ENCODE measurements at places on chromosomes 4 and X. TPM values are rescaled to one million over a fixed set of nuclear protein-coding genes. Genes with fewer than 3 reads are reported as not detected.

DNA sequence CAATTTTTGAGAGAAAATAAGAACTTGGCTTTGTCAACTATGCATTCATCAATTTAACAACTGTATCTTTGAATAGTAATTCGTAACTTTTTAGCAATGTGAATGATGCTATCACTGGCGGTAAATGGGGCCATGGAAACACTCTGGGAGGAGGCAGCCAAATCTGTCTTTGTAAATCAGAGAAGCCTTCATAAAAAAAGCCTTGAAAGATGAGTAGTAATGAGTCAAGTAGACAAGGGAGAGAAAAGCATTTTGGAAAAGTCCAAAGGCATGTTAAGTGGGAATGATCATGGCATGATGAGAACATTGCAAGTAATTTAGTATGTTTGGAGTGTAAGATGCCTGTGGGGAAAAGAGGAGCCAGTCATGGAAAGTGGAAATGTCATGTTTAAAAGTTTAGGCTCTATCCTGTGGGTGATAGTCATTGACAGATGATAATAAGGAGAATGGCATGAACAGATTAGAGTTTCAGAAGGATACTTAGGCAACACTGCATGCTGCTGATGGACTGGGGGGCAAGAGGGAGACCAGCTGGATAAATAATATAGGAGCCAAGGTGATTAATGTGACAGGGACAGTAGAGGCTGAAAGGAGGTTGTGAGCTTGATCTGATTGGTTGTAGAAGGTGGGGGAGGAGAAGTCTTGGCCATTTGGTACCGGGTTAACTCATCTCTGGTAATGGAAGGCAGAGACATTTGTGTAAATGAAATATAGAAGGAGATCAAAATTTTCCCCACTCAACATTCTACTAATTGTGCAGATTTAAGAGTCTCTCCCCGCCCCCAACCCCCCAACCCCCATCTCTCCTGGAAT, 16.3 kb downstream of the SPRY1 start:
- DNase-seq = no peak

Gene TFE3
- 43.8 TPM for polyA plus RNA-seq

Gene ODAPH
- polyA plus RNA-seq = not detected

Gene FAM241A
- polyA plus RNA-seq = 3.2 TPM

DNA sequence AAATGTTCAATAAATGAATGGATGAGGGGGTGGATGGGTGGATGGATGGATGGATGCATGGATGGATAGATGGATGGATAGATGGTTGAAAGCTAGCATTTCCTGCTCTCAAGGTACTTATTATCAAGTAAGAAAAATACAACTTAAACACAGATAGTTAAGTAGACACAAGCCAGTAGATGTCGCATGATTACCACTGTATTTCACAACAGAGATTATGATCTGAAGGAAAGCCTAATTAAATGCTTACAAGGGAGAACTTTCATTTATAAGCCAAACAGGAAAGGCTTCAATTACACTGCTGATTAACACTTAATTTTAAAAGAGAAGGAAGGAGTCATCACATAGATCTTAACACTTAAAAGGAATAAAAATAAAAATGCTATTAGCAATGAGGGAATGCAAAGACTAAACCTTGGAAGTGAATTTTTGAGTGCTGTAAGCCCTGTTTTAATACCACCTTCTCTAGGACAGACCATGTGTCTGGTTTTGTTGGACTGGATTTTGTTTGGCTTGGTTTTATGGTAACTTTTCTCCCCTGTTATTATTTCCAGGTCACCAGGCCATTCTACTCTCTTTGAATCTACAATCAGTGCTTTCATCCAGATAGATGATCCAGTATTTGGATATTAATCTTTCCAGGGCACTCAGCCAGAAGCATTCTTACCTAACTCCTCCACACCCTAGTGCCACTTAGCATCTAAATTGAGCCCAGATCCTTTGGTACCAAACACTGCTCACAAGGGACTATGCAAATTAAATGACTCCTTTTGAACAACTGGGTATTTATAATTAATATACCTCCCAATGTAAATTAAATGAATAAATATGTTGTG, 75.5 kb upstream of the SLC39A8 start:
- DNase-seq = peak; percentile 28

Gene HHIP
- polyA plus RNA-seq = 38.7 TPM

GRCh38 chr4:25756503-25756902, 100.9 kb downstream of the SLC34A2 start:
- no peak for DNase-seq

GRCh38 chr4:25984796-25985195, 70.8 kb downstream of the SMIM20 start:
- no peak for DNase-seq

Gene FGFBP2
- 0.27 TPM for polyA plus RNA-seq

Gene CTSO
- 65.0 TPM for polyA plus RNA-seq

DNA sequence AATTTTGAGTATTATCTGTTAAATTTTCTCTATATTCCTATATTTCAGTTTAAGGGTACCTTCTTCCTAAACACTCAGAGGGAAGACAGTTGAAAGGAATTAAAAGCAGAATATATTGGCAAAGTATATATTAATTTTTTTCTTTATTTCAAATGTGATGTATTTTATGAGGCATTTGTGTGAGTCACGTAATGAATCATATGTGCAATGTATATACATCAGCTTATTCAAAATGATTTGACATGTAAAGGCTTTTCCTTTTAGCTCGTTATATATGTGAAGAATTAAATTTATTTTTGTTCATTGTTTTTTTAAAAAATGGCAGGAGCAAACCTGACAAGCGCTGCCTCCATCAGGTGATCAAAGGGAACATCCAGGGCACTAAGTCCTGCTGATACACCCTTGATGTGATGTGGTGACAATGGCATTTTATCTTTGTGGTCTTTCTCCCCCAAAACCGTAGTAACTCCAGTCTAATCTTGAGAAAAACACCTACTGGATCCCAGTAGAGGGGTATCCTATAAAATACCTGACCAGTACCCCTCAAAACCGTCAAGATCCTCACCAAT, 8.9 kb downstream of the WWC2 start:
- DNase-seq = no peak

DNA sequence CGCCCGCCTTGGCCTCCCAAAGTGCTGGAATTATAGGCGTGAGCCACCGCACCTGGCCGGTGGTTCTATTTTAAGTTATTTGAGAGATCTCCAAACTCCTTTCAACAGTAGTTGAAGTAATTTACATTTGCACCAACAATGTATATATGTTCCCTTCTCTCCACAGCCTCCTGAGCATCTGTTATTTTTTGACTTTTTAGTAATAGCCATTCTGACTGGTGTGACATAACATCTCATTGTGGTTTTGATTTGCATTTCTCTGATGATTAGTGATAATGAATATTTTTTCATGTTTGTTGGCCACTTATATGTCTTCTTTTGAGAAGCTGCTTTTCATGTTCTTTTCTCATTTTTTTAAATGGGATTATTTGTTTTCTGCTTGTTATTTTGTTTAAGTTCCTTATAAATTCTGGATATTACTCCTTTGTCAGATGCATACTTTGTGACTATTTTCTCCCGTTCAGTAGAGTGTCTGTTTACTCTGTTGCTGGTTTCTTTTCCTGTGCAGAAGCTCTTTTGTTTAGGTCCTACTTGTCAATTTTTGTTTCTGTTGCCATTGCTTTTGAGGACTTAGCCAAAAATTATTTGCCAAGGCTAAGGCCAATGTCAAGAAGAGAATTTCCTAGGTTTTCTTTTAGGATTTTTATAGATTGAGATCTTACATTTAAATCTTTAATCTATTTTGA, 213.2 kb downstream of the ARHGAP24 start:
- DNase-seq = no peak

DNA sequence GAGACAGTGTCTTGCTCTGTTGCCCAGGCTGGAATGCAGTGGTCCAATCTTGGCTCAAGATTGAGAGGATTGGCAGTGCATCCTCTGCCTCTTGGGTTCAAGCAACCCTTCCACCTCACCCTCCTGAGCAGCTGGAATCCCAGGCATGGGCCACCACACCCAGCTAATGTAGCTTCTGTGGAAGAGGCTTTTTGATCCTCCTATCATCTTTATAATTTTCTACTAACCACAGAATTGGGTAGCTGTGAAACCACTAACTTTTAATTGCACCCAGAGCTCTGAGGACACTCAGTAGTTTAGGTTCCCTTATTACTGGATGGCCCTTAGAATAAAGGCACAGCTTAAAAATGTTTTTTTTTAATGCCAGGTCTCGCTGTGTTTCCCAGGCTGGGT, 8.9 kb upstream of the AGA start:
- DNase-seq = no peak

Measured in right lung (tissue), 10 donors.